ENCODE measurements at places on chromosomes 4 and X. TPM values are rescaled to one million over a fixed set of nuclear protein-coding genes. Genes with fewer than 3 reads are reported as not detected.

DNA sequence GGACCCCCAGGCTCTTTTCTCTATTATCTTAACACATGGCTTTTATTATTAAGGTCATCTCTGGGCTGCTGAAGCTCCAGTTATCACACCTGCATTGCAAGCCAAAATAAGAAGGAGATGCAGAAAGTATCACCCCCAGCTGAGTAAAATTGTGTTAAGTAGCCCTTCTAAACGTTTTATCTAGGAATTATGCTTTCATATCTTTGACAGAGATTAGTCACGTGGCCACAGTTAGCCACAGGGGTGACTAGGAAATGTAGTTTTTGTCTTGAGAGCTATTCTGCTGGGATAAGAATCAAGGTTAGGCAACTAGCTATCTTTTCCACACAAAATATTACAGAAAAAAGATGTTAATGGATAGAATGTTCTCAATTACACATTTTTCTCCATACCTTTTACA is 102.1 kb downstream of the ANXA3 start:
- peaks cover 2% of the 10 kb centered on the region for H3K36me3 ChIP-seq
- DNase-seq: no peak
- no peak overlapping the region for H3K4me3 ChIP-seq
- H3K4me1 ChIP-seq: peaks cover 43% of the 10 kb centered on the region
- no peak overlapping the region for H3K27ac ChIP-seq

PNMA5 gene
- total RNA-seq: not detected

GRCh38 chr4:183026701-183027100 is 72.4 kb upstream of the WWC2 start:
- DNase-seq: no peak
- H3K27ac ChIP-seq: no peak overlapping the region
- H3K4me3 ChIP-seq: no peak overlapping the region
- H3K4me1 ChIP-seq: no peaks in the 10 kb centered on the region
- H3K36me3 ChIP-seq: no peaks in the 10 kb centered on the region
- H3K27me3 ChIP-seq: peaks cover 8% of the 10 kb centered on the region

GPR34 gene
- total RNA-seq: 1.4 TPM

GRCh38 chr4:168794881-168795280 is 215.2 kb downstream of the CBR4 start:
- peaks cover 8% of the 10 kb centered on the region for H3K27me3 ChIP-seq
- H3K4me3 ChIP-seq: no peak overlapping the region
- no peak for DNase-seq

ARHGAP10 gene
- 6.1 TPM for total RNA-seq

GRCh38 chr4:38133711-38134480 is 173.7 kb downstream of the PTTG2 start:
- no peak overlapping the region for H3K27ac ChIP-seq
- no peaks in the 10 kb centered on the region for H3K27me3 ChIP-seq
- DNase-seq: no peak
- peaks cover 40% of the 10 kb centered on the region for H3K36me3 ChIP-seq
- peaks cover 50% of the 10 kb centered on the region for H3K4me1 ChIP-seq
- H3K4me3 ChIP-seq: no peak overlapping the region

- H3K27ac ChIP-seq: no peak overlapping the region
- peaks cover 2% of the 10 kb centered on the region for H3K36me3 ChIP-seq
- no peak for DNase-seq
- H3K4me3 ChIP-seq: no peak overlapping the region
- H3K4me1 ChIP-seq: no peaks in the 10 kb centered on the region
- H3K27me3 ChIP-seq: peaks cover 5% of the 10 kb centered on the region
Observed at GRCh38 chr4:173935622-173936405, 347.7 kb downstream of the FBXO8 start.

- H3K27me3 ChIP-seq: no peaks in the 10 kb centered on the region
- no peaks in the 10 kb centered on the region for H3K4me1 ChIP-seq
- no peaks in the 10 kb centered on the region for H3K36me3 ChIP-seq
- no peak overlapping the region for H3K4me3 ChIP-seq
Observed at GRCh38 chrX:113305496-113305895, 464.9 kb upstream of the AMOT start.

DNA sequence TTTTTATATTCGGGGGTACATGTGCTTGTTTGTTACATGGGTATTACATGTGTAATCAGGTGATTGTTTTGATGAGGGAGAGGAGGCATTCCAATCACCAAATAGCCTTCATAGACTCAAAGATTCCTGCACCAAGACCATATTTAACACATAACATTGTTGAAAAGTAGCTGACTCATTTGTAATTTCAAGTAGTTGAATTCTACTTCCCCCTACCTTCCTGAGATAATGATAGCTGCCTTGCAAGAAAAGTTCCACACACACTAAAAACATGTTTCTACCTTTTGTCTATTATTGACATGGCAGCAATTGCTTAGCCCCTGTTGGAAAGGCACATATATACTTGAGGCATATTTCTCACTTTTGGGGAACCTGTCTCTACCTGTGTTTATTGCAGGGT is 16.1 kb downstream of the PGAM4 start:
- H3K36me3 ChIP-seq: peaks cover 13% of the 10 kb centered on the region
- H3K4me1 ChIP-seq: peaks cover 9% of the 10 kb centered on the region
- DNase-seq: no peak
- no peaks in the 10 kb centered on the region for H3K27me3 ChIP-seq

F8A2 gene
- total RNA-seq: not detected

DNA sequence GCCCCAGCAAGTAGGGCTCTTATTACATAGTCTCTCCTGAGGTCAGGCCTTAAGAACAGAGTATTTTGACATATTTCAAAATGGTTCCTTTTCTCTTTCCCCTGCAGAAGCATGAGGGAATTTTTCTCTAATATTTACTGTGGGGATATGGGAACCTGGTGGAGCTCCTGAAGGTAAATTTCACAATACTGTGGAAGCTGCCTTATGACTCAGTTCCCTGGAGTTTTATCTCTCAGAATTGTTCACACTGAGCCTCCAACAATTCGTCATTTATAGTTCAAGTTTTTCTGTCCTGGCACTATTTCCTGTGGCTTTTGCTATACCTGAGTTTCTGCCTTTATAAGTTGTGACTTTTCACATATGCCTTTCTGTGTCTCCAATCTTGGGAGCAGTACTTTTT is 607.2 kb upstream of the NDST4 start:
- H3K4me3 ChIP-seq: no peak overlapping the region
- H3K36me3 ChIP-seq: no peaks in the 10 kb centered on the region
- H3K27me3 ChIP-seq: no peaks in the 10 kb centered on the region
- no peaks in the 10 kb centered on the region for H3K4me1 ChIP-seq

GRCh38 chrX:109927663-109928273 is 75.1 kb upstream of the TMEM164 start:
- H3K36me3 ChIP-seq: no peaks in the 10 kb centered on the region
- H3K27me3 ChIP-seq: no peaks in the 10 kb centered on the region
- DNase-seq: no peak
- no peaks in the 10 kb centered on the region for H3K4me1 ChIP-seq
- no peak overlapping the region for H3K4me3 ChIP-seq

DNA sequence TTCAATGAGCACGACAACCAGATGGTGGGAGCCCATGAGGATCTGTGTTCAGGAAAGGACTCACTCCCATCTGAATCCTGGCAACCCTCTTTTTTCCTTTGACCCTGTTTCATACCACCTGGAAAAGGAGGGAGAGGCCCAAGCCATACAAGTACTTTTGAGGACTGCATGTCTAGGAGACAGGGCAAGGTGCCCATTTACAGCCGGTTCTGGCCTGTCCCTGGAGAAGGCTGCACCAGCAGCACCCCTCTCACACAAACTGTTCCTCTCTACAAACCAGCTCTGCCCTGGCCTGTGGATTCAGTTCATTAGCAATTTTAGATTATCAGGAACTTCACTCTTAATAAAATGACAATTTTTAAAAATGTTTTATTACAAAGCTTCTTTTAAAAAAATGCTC is 57.5 kb downstream of the HADH start:
- no peak for DNase-seq
- H3K4me3 ChIP-seq: no peak overlapping the region
- H3K36me3 ChIP-seq: peaks cover 57% of the 10 kb centered on the region
- H3K27me3 ChIP-seq: no peaks in the 10 kb centered on the region

CENPE gene
- 36.8 TPM for total RNA-seq

DNA sequence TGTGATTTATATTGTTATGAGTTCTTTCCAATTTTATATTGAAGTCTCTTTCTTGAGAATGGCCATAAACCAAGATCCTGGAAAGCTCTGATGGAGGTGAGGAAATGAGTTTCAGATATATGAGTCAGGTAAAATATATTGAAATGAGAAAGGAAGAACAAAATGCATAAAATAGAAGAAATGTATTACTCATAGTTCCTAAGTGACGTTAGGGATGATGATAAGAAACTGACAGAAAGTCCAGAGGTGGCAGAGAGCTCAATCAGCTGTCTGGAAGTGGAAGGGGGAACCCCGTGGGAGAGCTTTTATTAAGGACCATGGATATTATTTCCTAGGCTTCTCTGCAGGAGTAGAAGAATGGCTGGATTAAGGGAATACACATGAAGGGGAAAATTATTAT is 24.6 kb downstream of the UGT2B7 start:
- peaks cover 12% of the 10 kb centered on the region for H3K27me3 ChIP-seq
- no peak for DNase-seq
- no peak overlapping the region for H3K27ac ChIP-seq
- H3K4me1 ChIP-seq: no peaks in the 10 kb centered on the region

- no peaks in the 10 kb centered on the region for H3K4me1 ChIP-seq
- H3K27ac ChIP-seq: no peak overlapping the region
- H3K4me3 ChIP-seq: no peak overlapping the region
- H3K27me3 ChIP-seq: no peaks in the 10 kb centered on the region
- no peaks in the 10 kb centered on the region for H3K36me3 ChIP-seq
- DNase-seq: no peak
Observed at GRCh38 chr4:31649878-31650277, 929.7 kb downstream of the PCDH7 start.

- DNase-seq: no peak
- H3K36me3 ChIP-seq: peaks cover under 1% of the 10 kb centered on the region
- peaks cover 21% of the 10 kb centered on the region for H3K4me1 ChIP-seq
- H3K4me3 ChIP-seq: no peak overlapping the region
- no peak overlapping the region for H3K27ac ChIP-seq
Observed at GRCh38 chr4:10186228-10187214, 69.9 kb upstream of the WDR1 start.

DNA sequence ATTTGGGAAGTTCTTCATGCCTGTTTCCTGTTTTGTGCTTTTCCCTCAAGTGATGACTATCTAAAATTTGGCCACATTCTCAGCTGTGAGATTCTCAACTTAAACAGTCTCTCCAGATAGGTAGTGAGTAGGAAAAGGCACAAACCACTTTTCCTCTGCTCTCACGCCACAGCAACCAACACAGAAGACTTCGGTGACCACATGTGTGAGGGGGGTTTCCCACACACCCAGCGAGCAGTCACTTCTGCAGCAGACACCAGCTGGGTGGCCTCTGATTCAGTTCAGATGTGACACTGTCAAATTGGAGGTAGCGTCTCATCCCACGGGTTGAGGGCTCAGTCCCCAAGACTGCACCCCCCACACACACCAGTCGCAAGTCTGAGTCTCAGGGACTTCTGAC is 25.1 kb upstream of the CLDN34 start:
- H3K4me3 ChIP-seq: no peak overlapping the region
- no peaks in the 10 kb centered on the region for H3K36me3 ChIP-seq
- H3K4me1 ChIP-seq: peaks cover 18% of the 10 kb centered on the region
- DNase-seq: peak; percentile 79
- H3K27me3 ChIP-seq: peaks cover 51% of the 10 kb centered on the region

HSFX2 gene
- total RNA-seq: not detected

CDX4 gene
- not detected for total RNA-seq

DNA sequence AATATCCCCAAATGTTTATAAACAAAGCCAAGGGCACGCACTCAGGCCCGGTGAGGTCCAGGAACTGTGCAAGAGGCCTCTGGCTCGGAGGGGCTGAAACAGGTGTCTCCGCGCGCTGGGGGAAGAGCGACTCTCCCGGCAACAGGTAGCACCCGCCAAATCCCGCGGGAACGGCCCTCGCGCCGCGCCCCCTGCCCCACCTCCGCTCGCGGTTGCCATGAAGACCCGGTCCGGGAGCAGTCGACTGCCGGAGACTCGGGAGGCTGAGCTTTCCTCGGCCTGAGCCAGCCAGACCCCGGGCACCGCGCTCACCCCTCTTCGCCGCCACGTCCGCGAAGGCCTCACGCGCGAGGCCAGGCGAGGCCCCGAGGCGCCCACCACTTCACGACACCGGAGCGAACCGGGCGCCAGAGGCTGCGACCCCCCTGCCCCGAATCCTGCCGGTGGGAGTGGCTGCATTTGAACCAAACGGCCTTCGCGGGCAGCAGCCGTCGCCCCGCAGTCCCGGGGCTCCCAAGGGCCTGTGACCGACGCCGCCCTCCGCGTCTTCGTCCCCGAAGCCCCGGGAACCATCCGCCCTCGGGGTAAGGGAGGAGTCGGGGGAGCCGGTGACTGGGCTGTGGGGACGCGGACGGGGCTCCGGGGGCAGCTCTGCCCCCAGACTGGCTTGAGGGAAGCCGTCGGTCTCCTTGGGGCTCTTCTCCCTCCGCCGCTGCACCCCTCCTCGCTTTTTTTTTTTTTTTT is at the start of gene NSUN7:
Gene NSUN7, plus strand, starts transcription at position 239 of the 744 bp plus-strand sequence. CDS start 739 bp downstream, outside the sequence.
- H3K4me1 ChIP-seq: peaks cover 4% of the 10 kb centered on the region
- DNase-seq: peak; percentile 51
- peak within 1 kb of the TSS; percentile 63 for H3K4me3 ChIP-seq

DNA sequence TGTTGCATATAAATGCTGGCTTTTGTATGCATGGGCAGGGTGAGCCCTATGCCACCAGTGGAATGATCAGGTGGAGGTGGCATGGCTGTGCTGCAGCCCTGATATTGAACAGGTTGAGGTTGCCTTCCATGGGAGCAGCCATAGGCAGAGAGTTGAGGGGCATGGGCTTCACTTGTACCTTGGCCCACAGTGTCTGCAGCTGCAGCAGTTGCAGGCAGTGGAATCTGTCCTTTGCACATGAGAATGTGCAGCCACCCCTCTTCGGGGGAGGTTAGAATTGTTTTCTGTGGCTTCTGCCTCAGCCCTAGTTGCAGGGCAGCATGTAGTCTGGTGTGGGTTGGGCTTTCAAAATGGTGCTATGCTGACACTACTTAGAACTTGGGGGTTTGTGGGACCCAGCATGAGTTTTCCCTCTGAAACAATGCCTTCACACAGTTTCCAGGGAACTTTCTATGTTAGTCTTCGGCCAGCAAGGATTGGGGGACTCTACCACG is 25.4 kb upstream of the VSIG1 start:
- no peaks in the 10 kb centered on the region for H3K36me3 ChIP-seq
- DNase-seq: no peak
- no peak overlapping the region for H3K27ac ChIP-seq
- H3K27me3 ChIP-seq: no peaks in the 10 kb centered on the region

GABRG1 gene
- total RNA-seq: not detected

COL25A1 gene
- 0.36 TPM for total RNA-seq
